M059J (cell line): ENCODE measurements at places on chromosomes 5 and 9. TPM values are rescaled to one million over a fixed set of nuclear protein-coding genes. Genes with fewer than 3 reads are reported as not detected.
A peak's percentile ranks its signal among the peaks of the same experiment; 100 is the strongest.

DNA sequence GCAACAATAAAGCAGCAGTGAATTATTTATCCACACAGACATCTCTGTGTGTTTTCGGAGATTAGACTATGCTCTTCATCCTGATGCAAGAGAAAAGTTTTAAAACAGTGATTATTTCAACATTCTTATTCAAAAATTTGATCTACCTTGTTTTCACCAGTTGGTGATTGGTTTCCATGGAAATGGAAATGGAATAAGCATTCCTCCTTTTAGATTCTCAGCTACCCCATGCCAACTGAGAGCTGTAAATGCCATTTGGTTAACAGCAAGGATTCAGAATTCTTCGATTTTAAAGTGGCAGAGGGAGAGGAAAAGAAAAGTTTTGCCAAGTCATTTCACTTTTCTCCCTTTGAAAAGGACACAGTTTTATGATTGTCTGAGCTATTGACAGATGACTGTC, 154.7 kb downstream of the PCSK5 start:
- DNase-seq = no peak

DNA sequence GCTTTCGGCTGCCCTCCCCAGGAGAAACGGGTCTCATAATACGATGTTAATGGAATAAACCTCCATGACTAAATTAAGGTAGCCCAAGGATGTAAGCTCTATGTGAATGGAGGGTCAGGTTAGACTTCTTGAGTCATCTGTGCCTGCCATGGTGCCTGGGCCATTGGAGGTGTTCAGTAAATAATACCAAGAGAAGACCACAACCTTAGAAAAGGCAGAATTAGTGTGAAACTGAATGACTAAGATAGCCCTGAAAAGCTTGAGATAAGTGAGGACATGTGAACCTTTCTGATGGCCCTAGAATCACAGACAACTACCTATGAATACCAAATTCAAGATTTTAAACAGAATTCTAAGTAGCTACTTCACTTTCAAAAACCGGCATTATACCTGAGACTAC, 160.6 kb downstream of the KIAA0825 start:
- no peak for DNase-seq

DNA sequence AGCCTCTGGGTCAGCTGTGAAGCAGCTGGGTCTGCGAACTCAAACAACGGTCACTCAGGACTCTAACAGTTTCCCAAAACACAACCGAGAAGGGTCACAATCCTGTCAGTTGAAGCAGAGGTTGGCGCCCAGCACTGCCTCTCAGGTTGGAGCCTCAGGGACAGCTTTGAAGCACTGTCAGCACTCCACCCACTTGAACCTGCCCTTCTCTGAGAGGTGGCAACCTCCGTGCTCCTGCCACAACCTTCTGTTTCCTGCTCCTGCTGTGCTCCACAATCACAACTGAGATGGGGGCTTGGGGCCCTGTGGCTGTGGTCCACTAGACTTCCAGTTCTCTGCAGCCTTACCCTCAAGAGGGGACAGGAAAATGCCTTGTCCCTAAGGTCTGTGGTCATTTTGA, 21.7 kb upstream of the LCP2 start:
- no peak for DNase-seq

GRCh38 chr9:127446713-127447415, 4.3 kb downstream of the RPL12 start:
- peak; percentile 51 for DNase-seq

DNA sequence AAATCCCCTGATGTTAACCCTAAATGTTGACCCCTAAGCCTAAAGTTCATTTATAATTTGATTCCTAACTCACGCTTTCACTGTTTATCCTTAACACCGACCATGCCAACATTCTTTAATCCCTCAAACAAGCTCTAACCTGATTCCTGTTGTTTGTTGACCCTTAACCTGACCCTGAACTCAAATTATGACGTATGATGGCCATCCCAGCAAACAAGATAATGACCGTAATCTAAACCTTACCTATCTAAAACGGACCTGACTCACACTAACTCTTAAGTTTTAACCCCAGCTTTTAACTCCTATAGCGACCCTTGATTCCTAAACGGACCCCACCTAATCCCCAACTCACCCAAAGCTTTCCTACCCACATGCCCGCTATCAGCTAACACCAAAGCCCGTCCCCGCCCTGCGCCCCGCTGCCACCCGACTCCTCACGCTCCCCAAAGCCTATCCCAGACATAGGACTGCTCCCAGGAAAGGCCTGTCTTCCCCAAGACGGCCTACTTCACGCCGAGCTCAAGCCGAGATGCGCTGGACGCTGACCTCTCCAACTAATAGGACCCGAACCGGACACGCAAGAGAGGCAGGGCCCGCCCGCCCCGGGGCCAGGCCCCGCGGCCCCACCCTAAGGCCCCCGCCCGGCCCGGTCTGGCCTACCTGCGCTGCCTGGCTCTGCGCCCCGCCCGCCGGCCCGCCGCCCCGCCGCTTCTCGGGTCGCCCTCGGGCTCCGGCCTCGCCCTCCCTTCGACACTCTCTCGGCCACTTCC, 395 bp downstream of the TLN1 start:
- no peak for DNase-seq

- no peak for DNase-seq
Observed at GRCh38 chr5:60814498-60814897, 29.6 kb downstream of the ELOVL7 start.

Gene KIF24
- total RNA-seq = 4.6 and 9.0 TPM in 2 replicates

Gene NOXA1
- total RNA-seq = not detected in 2 replicates

Gene RGS7BP
- not detected in 2 replicates for total RNA-seq

Gene SH3PXD2B
- total RNA-seq = 8.5 and 15.7 TPM in 2 replicates

Gene PCDHB14
- 0.44 and 1.9 TPM in 2 replicates for total RNA-seq

Gene WNK2
- 0.02 TPM in 1 of 2 replicates, not detected in the other for total RNA-seq
